Stimulated activated memory B cell treated with anti-CD40 and anti-IgM and Interleukin-4, amounts not matched to agents 10 μg/mL and 1 μg/mL and 100 μg/mL, for 72 hours (primary cell): ENCODE measurements at places on chromosomes 3 and 15.

DNA sequence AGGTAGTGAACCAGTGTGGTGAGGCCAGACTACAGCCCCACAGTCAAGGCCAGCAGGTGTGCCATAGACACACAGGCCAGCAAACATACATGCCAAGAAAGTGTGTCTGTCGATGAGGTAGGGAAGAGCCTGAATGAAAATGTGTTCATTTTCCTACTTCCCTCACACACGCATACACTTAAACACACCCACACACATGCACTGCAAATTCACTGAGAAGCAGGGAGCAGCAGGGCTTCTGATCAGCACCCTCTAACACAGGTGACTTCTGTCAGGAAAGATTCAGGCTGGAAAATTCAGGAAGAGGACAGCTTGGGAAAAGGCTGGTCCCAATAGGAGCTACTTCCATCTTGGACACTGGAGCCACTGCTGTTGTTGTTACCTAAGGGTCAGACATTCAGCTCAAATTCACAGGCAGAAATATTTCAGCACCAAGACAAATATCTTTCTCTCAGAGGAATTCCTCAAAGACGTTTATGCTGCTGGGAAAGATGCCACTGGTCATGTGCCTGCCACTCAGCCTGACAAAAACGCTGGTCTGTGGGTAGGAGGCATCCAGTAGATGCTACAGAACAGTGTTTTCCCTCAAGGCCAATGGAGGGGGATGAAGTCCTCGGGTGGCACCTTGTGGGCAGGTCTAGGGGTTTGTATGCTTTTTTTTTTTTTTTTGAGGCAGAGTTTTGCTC, 40.9 kb upstream of the LARS2 start:
- no peak for ATAC-seq

DNA sequence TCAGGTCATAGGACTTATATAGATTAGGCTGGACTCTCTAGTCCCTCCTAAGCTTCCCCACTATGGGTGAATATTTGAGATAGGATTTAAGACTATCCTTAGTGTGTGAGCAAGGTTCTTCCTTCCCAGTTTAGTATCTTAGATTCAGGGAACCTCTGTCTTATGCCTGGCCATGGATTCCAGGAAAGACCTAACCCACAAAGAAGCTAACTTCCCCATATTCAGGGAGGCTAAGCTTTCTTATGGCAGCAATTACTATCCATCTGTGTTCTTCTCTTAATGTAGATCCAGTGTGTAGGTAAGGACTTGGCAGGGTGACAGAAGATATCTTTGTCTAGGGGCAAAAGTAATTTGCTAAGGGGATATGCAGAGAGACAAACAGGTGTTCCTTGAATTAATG, 25.5 kb upstream of the PIK3R4 start:
- ATAC-seq, result no peak

- ATAC-seq, result no peak
Measured at GRCh38 chr3:123054109-123054778, 12.6 kb upstream of the PDIA5 start.

- ATAC-seq, result no peak
Measured at GRCh38 chr3:128334086-128334645, 132.5 kb downstream of the DNAJB8 start.

GRCh38 chr15:93036951-93037819, 51.8 kb downstream of the RGMA start:
- no peak for ATAC-seq

- ATAC-seq, result no peak
Measured at GRCh38 chr15:71755092-71755970, 55.0 kb upstream of the NR2E3 start.

GRCh38 chr3:55313666-55314065, 173.4 kb downstream of the WNT5A start:
- no peak for ATAC-seq

DNA sequence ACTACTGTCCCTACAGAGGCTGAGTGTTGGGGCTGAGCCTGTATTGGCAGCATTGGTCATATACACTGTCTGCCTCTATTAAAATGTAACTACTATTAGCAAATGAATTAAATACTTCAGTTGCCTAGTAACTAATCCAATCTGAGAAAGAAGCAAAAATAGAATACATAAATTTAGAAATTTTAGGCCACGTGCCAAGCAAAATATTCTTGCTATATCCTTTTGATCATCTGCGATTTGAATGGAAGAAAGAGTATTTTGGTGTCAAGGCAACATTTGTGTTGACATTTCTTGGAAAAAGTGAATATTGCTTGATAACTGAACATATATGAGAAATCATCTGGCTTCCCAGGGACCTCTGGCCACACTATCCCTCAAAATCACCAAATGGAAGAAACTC, 148.2 kb upstream of the TOPAZ1 start:
- ATAC-seq, result no peak

DNA sequence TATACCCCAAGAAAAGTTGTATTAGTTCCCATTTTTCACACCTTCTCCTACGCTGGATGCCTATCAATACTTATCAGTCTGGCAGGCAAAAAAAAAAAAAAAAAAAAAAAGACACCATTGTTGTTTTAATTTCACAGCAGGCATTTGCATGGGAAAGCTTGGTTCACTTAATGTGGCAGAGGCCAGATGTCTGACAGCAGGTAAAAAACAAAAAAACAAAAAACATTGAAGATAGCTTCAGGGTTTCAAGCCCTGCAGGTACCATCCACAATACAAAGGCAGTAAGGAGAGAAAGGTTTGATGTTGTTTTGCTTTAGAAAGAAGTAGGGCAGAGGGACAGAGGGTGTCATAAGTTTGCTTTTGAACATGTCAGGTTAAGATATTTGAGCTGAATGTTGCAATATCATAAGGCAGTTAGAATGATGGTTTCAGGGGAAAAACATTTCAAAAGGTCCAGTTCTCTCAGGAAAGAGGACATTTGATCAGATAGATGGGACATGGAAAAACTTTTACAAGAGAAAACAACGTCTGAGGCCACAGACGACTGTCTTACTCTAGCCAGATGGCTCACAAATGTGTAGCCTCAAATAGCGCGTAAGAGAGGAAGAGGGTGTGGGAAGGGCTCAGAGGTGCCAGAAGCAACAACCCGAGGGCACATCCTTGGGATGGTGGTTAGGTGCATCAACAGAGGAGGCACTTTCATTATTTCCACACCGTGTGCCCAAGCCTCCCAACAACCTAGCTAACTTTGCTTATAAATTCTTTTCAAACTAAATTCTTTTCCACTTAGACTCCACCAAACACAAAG, 25.7 kb downstream of the PCOLCE2 start:
- no peak for ATAC-seq

- ATAC-seq, result no peak
Measured at GRCh38 chr3:180707896-180708295, 28.6 kb upstream of the CCDC39 start.
